Stimulated activated CD4-positive, alpha-beta T cell treated with anti-CD3 and anti-CD28 coated beads, Interleukin-4, amount 100 ng/mL, for 1 hour (primary cell): ENCODE measurements at places on chromosomes 1 and 21.
A peak's percentile ranks its signal among the peaks of the same experiment; 100 is the strongest.

GRCh38 chr21:36654324-36654723, 44.6 kb upstream of the SIM2 start:
- no peak for DNase-seq

GRCh38 chr21:38913120-38913892, 107.6 kb downstream of the ETS2 start:
- no peak for DNase-seq

- no peak for DNase-seq
Measured at GRCh38 chr1:9755441-9755995, 68.2 kb downstream of the CLSTN1 start.

GRCh38 chr1:68218490-68218889, 13.8 kb downstream of the WLS start:
- DNase-seq = no peak

DNA sequence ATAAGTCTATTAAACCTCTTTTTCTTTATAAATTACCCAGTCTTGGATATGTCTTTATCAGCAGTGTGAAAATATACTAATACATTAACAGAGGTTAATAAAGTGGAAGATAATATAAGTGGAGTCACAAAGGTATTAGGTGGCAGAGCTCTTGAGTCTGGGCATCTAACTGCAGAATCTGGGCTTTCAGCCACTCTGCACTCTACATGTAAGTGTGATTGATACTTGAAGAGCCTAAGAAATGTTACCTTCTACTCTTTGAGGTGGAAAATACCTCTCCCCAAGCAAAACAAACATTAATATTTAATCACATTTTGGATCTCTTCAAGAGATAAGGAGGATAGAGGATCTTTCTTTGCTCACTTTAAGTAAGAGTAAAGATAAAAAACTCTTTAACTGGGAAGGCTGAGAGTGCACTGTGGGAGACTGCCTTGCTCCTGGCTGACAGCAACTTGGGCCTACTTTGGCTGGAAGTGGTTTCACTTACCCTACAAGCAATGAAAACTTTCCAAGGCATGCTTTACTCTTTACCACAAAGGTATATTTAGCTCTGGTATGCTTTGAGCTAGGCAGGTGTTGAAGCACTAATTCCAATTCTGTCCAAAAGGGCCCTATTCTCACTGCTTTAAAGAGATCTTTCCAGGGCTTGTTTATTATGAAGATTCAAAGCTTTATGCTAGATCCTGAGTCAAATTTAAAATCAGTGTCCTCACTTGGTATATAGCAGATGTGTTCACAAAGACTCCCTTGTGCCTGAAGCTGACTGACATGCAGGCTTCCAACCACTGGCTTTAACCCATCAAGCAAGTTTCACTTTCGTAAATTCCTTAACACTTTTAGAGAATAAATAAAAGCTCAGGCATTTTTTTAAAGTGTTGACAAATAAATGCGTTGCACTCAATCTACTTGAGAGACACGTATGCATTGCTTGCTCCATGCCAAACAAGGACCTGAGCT, 245.3 kb upstream of the ZP4 start:
- DNase-seq = no peak

DNA sequence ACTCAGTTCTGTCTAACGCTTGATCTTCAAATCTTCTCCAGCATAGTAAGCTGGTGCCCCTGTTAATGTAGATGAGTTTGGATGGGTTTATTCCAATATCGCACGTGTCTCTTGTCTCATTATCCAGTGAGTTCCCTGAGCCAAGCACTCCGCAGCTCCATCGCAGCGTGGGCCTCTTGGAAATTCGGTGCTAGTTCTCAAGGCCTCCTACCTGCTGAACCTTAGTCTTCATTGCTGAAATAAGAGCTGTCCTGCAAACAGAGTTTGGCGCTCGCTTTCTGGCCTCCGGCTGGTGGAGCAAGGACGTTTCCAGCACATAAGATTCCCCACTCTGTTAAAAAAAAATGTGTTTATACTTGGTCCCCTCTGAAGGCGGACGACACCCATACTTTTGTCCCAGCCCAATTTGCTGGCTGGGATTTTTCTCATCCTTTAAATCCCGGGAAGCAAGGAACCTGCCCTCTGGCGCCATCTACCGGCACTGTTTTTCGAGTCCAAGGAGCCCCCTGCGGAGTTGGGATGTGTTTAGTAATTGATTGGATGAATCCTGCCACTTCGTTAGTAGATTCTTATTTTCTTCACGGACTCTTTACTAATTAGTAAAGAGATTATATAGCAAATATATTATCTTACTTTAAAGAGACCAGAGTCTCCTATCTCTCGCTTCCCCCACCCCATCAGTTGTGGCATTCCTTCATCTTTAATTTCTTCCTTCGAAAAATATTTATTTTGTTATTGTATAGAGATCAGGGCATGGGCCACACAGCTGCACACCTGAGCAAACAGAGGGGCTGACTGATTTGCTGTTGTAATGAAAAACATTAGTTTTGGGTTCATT, 14.7 kb downstream of the JUN start:
- DNase-seq = peak; percentile 39

- DNase-seq = no peak
Measured at GRCh38 chr1:34162852-34163766, 1.9 kb downstream of the CSMD2 start.

GRCh38 chr1:171954361-171954760, 113.1 kb downstream of the DNM3 start:
- DNase-seq = no peak
